ENCODE measurements at places on chromosomes 5 and 9.

DNA sequence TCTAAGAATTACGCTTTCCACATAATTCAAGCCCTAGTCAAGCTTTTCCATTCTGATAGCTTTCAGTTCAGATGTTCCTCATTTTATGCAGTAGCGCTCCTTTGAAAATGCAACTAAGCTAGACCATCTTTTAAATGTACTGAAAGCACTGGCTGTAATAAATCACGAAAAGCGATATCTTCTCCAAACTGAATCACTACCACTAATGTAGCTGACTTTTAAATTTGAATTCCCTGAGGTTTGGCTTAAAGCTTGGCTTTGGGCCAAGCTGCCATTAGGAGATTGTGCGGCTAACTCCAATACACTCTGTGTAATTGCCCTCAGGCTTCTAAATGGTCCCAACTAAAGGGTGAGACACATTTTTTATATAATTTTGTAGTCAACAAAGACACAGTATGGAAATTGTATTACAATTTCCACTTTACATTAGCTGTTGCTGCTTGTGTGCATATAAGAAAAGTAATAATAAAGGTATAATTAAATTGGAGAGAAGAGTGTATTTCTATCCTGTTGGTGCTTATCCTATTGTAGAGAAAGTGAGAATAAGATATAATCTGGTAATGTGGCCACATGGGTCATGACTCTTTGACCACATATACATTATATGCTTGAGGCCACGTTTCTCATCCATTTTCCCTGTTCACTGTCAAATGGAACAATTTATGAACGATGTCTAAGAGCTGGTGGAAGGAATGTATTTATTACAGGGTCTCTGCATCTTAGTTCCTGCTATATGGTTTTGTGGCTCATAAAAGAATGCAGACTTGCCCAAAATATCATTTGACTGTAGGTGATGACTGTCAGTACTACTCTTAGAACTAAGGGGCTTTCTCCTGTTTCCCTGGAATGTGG lies 118.7 kb upstream of the TAF11L2 start:
- no peak for DNase-seq

DNA sequence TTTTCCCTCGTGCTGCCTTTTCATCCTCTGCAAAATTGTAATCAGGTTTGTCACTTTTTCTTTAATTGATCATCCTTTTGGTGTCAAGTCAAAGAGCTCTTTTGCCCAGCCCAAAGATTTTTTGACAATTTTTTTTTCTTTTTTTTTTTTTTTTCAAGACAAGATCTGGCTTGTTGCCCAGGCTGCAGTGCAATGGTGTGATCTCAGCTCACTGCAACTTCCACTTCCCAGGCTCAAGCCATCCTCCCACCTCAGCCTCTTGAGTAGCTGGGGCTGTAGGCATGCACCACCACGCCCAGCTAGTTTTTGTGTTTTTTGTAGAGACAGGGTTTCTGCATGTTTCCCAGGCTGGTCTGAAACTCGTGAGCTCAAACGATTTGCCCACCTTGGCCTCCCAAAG lies 36.7 kb downstream of the CDK7 start:
- DNase-seq = no peak

- DNase-seq = no peak
These were observed 153.0 kb upstream of the SMC2 start for GRCh38 chr9:103941104-103941503.

DNA sequence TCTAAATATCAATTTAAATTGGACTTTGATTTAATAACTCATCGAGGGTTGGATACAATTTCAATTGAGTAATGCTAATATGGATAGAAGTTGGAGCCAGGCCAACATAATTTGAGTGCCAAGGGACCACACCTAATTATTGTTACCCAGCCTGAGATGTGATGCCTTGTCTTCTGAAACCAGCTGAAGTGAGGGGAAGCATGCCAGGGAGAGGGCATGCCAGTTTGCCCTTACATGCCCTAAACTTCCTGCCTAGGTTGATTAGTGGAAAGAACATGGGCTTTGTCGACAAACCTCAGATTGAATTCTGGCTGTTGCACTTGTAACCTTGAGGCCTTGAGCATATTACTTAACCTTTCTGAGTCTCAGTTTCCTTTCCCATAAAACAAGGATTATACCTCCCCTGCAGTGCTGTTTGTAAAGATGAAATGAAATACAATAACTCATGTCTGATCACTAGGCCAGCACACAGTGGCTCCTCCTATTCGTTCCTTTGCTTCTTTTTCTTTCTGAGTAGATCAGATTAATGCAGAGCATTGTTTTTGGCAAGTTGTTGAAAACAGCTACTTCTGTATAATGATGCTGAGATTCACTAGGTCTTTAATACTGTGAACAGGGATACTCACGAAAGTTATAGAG lies 412.8 kb downstream of the TLE4 start:
- DNase-seq = no peak

GRCh38 chr5:167753725-167754490 lies 537.5 kb upstream of the WWC1 start:
- DNase-seq = no peak

- DNase-seq = no peak
These were observed 193.6 kb downstream of the SREK1 start for GRCh38 chr5:66337626-66338226.

DNA sequence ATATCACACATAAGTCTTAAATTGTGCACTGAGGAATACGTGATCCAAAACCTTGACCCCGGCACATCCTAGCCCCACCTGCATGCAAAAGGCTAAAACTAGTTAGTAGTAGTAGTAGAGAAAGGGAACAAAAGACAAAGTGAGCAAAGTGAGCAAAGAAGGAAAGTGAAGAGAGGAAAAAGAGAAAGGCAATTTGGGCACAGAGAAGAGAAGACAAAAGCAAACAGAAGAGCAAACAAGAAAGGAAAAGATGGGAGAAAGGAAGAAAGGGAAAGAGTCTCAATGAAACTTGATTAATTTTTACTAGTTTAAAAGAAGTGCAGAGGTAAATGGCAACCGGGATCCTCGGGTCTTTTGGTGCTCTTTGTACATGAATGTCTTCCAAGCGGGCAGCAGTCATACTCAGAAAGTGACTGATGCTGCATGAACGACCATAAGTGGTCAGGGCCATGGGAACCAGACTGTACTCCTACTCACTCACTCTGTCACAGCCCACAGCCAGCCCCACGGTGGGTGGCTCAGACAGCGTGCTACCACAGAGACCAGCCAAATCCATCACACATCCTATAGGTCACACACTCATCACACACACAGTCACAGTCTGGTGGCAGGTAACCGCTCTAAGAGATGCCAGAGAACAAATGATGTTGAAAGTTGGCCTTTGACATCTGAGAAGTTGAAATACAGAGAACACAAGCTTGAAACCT lies 203.9 kb downstream of the FBN2 start:
- no peak for DNase-seq

DNA sequence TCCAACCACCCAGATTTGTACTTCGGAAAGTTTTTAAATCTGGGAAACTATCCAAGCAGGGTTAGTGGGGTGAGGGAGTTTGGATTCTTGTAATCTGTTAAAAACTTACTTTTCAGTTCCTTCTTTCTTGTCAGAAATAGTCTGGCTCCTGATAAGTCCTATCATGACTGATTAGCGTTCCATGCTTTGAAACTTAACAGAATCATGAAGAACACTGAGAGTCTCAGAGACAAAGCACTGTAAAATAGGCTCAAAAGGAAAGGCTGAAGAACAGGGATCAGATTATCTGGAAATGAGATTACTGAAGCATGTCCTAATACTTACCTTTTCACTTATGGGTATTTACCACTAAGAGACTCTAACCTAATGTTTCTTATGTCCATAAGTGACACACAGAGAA lies 242.5 kb downstream of the ARRDC3 start:
- no peak for DNase-seq

DNA sequence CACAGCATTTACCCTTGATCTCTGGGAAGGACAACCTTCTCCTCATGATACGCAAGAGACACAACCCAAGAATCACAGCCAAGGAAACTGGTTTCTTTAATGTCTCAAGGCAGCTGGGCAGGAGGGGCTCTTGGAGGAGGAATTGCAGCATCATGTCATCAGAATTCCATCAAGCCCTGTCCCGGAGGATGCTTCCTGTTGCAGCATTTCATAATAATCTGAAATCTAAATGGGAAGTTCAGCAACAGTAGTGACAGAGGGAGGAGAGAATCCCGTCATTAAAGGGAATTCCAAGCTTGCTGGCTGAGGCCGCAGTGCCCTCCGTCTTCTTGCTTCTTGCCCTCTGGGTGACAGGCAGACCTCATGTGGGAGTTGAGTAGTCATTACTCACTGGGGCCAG lies 192.7 kb downstream of the TENT4A start:
- DNase-seq = no peak

GRCh38 chr9:136074706-136075105 lies 20.4 kb downstream of the NACC2 start:
- DNase-seq = no peak

DNA sequence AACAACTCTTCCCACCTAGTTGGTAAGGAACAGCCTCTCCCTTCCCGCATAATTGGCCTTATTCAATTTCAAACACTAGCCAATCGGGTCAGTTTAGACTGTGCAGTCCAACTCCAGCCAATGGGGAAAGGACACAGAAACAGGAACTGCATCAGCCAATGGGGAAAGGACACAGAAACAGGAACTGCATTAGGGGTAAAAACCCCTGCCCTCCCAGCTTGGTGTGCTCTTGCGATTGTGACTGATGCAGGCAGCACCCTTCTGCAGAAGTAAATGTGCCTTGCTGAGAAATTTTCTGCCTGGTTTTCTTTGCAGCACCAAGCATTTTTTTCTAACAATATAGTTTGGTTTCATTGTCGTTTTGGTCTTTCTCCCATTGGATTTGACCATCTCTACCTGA lies 8.5 kb upstream of the GLT6D1 start:
- DNase-seq = no peak

DNA sequence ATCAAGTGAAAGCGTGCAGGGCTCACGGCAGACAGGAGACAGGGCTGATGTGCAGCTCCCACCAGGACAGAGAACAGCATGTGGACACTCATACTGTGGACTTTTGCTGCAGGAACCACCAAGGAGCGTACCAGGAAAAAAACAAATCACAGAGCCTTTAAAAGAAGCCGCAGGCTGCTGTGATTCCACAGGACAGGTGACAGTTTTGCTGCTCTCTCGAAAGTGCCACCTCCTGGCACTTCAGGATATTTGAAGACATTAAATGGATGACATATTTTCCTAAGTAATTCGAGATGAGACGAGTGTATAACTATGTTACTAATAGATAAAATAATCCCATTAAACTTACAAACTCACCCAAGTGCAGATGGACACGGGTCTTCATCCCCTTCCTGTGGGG lies 29.3 kb downstream of the ZDHHC11 start:
- no peak for DNase-seq

DNA sequence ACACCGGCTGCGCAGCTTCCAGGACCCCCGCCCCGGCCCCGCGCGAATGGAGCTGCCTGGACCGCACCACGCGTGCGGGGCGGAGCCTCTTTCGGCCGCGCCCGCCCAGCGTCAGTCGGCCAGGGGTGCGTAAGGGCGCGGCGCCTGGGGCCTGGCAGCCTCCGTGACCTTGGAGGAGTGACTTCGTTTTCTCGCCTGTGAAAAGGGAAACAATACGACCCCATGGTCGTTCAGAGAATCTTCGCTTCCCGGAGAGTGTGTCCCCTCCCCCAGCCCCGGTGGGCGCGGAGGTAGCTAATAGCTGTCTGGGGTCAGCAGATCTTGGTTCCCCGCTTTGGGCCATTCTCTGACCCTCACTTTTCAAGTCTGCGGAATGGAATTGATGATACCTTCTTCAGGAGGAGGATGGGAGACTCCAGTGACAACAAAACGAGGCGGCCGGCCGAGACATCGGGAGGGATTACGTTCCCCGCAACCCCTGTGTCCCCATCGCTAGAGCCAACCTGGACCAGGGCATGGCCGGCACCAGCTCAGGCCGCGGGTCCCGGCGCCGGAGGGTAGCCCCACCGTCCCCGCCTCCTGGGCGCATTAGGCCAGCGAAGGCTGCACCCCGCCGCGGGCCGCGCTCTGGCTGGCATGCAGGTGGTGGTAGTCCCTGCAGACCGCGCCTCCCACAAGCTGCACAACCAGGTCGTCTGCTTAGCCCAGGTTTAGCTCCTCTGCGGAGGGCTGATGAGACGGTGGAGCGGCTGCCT lies 5.5 kb upstream of the CDHR2 start:
- peak; percentile 58 for DNase-seq

- no peak for DNase-seq
These were observed 755.8 kb upstream of the EDIL3 start for GRCh38 chr5:85140471-85140870.

- no peak for DNase-seq
These were observed 57.1 kb downstream of the FOXI1 start for GRCh38 chr5:170162631-170163321.

DNA sequence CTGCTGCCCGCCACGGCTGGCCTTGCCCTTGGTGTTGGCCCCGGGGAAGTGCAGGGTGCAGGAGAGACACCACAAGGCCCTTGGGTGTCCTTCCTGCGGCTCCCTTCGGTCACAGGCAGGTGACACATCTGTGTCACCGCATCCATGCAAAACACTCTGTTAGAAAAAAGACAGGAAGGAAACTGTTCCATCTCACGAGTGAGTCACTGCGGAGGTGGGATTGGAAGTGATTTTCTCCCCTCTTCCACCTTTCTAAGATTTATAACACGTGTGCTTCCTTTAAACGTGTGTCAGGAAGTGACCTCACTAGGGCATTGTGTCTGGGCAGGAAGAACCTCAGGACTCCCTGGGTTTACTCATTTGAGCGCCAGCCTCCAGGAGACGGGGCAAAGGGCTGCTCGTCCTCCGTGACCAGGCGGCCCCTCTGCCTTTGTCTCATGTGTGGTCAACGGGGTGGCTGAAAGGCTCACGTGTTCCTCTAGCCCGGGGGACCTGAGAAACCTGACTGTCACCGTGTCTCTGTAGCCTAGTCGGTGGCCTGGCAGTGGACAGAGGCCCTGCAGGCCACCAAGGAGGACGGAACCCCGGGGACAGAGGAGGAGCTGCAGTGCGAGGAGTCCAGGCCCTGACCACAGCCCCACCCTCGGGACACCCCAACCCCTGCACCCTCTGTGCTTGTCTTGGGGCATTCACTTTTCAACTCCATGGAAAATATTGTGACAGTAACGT lies 4.9 kb upstream of the LCN1 start:
- no peak for DNase-seq

- no peak for DNase-seq
These were observed 281.4 kb downstream of the TUSC1 start for GRCh38 chr9:25396828-25397227.

DNA sequence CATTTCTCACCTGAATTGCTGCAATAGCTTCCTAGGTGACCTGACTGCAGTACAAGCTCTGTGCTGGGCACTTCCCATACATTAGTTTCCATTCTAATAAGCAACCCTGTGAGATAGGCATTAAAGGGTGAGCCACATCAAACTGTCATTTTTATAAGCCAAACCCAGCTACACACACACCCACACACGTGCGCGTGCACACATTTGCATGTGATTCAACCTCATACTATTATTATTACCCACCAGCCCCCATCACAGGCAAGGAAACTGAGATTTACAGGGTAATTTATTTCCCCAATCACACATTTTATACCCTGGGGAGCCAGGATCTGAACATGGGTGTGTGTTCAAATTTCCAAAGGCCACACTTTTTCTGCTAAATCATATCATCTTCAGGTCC lies 93.6 kb downstream of the TTLL11 start:
- no peak for DNase-seq

GRCh38 chr9:92706218-92706940 lies 36.4 kb upstream of the IPPK start:
- DNase-seq = no peak

GRCh38 chr5:37889612-37890317 lies 49.9 kb upstream of the GDNF start:
- no peak for DNase-seq

GRCh38 chr5:40260361-40260760 lies 419.4 kb upstream of the PTGER4 start:
- DNase-seq = no peak
